GOT3 (cell line): ENCODE measurements at places on chromosomes 12 and 14.

DNA sequence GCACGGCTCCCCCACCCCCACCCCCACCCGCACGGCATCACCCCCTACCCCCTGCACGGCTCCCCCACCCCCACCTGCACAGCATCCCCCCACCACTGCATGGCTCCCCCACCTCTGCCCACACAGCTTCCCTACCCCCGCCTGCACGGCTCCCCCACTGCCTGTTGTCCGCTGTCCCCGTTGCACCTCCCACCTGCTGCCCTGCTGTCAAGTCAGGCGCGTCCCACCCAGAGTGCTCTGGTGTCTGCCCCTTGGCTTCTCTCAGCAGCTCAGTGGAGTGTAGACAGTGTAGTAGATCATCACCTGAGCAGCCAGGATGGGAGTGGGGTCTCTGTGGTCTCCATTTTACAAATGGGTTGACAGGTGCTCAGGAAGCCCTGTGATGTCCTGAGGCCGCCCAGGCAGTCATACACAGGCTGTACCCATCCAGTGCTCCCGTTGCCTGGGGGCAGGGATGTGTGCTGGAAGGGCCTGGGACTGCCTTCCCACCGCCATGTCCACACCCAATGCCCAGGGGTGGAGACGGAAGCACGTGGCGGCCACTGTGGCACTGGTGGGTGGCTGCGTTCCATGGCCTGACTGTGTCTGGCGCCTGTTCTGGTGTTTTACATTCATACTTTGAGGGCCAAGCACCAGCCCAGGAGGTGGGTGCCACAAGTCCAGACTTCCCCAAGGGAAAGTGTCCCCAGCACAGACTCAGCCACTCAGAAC lies 32.5 kb downstream of the PACS2 start:
- no peak for DNase-seq

DNA sequence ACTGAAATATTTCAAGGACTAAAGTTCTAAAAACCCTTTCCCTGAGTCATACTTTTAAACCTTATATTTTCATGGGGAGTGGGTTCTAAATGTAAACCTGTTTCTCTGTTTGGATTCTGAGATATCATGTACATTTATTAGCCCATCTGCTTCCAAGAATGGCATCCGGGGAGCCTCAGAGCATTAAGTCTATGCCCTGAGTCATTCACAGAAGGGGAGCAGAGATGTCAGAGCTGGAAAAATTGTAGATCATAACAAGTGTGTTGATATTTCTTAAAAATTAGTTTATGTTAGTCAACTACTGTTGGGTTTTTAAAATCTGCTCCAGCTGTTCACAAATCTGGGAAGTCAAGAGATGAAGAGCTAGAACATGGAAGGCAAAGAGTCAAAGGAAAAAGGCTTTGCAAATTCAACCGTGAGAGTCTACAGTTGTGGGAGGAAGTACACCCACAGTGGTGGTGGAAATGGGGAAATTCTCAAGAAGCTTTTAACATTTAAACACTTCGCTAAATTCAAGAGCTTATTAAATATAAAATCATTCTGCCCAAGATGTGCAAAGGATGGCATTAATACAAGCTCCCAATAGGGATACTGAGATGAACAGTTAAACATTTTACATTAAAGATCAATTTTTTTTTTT lies 70.5 kb upstream of the FLRT2 start:
- DNase-seq = no peak

GRCh38 chr12:51323317-51323960 lies 535 bp downstream of the BIN2 start:
- no peak for DNase-seq

DNA sequence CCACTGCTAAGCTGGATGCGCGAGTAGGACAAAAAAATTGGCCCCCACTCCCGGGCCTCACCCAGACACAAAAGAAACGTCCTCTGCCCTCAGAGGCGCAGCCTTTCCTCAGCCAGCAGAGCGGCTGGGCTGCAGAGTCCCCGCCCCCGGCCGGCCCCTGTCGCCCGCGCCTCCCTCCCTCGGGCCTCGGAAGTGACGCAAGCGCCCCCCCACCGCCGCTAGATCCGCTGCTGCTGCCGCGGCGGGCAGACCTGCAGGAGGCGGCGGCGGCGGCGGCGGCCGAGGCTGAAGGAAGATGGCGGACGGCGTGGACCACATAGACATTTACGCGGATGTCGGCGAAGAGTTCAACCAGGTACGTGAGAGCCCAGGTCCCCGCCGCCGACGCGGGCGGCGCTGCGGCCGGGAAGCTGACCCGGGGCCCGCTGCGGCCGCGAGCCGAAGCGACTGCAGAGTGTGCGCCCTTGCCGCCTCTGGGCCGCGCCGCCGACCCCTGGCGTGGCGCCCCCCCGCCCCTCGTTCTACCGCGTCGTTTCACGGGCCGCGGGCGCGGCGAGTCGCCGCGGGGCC lies at the start of gene CPSF6:
Gene CPSF6, plus strand, starts transcription at position 218 of the 570 bp plus-strand sequence. Its CDS starts 78 bp downstream, at position 296.
- DNase-seq = peak; percentile 100

- DNase-seq = no peak
Measured at GRCh38 chr12:106301611-106302321, 767 bp upstream of the TCP11L2 start.
